ENCODE measurements at places on chromosomes 13 and 19.
A peak's percentile ranks its signal among the peaks of the same experiment; 100 is the strongest.

GRCh38 chr19:33225458-33225926 is at the start of gene SLC7A10:
Gene SLC7A10 (minus strand): TSS chr19:33225850. CDS start chr19:33225703, 147 bp downstream.
- no peak for DNase-seq

DNA sequence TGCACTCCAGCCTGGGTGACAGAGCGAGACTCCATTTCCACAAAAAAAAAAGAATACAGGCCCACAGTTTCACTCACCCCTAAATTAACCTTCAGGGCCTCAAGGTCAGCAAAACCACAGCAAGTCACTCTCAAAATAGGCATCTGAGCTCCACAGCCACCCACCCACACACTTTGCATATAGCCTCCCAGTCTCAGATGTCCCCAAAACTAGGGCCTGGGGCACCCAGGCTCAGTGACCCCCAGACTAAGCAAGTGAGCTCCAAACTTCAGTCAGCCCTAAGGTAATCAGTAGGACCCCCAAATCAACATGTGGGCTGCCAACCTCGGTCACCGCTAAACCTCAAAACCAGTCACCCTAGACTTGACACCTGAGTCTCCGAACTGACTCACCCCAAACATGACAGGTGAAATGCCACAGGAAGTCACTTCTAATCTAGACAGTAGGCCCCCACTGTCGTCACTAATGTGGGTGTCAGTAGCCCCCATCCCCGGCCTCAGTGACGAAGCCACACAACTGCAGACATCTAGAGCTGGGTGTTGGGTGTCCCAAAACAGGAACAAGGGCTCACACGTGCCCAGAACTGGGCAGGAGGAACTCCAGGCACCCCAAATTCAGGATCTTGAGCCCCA is 13.9 kb downstream of the RABAC1 start:
- DNase-seq = no peak

GRCh38 chr19:49853852-49854377 is 3.0 kb downstream of the PTOV1 start:
- no peak for DNase-seq

DNA sequence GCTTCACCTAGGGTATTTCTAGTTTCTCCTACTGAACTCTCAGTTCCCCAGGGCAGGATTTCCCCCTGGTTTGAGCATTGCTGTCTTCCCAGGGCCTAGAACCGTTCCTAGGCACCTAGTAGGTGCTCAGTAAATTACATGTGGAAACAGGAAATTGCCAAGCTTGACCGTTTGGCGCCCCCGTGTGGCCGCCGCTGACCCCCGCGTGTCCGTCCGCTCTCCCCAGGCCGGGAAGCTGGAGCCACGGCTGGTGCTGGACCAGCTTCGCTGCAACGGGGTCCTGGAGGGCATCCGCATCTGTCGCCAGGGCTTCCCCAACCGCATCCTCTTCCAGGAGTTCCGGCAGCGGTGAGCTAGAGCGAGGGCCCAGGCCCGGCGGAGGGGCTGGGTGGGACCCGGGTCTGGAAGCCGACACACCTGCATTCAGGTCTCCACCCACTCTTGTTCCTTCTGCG is 55.5 kb downstream of the MYH14 start:
- DNase-seq = no peak

DNA sequence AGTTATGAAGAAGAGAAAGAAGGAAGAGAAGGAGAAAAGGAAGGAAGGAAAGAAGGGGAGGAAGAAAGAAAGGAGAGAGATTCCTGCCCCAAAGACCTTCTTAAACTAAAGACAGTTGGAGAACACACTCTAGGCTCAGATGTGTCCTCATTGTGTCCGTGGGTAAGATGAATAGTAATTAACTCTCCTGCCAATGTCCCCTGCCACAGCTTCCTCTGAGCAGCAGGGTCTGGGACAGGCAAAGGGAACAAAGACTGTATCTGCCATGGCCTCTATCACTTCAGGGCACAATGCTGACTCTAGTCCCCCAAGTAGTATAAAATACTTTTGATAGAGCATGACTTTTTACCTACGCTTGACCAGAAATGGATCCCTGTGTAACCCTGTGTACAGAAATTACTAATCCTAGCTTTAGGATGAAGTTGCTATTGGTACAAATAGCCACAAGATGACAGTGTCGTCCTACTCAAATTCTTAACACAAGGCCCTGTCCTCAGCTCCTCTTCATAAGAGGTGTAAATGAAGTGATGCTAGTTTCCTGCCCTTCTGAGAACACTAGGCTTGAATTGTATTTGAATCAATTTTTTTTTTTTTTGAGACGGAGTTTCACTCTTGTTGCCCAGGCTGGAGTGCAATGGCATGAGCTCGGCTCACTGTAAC is 186.2 kb upstream of the GPR12 start:
- DNase-seq = peak; percentile 31

DNA sequence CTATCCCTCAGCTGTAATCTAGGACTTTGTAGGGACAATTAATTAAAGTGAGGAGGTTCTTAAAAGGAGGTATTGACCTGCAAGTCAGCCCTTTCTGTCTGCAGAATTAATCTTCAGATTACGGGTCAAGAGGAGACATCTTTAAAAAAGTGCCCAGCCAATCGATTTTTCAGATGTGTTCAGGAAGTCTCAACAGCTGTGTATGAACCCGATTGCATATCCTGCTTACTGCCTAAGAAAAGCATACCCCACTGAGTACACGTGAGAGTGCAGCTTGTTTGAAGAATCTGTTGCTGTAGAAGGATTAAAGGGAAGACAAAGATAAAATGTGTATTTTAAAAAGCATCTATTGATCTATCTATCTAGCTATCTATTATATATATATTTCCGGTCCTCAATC is 1194.5 kb downstream of the UQCRFS1 start:
- DNase-seq = no peak

- DNase-seq = no peak
These were observed 305.4 kb downstream of the UQCRFS1 start for GRCh38 chr19:28907534-28907933.

Measured in brain microvascular endothelial cell (primary cell).